ENCODE measurements at places on chromosomes 16 and 17.

DNA sequence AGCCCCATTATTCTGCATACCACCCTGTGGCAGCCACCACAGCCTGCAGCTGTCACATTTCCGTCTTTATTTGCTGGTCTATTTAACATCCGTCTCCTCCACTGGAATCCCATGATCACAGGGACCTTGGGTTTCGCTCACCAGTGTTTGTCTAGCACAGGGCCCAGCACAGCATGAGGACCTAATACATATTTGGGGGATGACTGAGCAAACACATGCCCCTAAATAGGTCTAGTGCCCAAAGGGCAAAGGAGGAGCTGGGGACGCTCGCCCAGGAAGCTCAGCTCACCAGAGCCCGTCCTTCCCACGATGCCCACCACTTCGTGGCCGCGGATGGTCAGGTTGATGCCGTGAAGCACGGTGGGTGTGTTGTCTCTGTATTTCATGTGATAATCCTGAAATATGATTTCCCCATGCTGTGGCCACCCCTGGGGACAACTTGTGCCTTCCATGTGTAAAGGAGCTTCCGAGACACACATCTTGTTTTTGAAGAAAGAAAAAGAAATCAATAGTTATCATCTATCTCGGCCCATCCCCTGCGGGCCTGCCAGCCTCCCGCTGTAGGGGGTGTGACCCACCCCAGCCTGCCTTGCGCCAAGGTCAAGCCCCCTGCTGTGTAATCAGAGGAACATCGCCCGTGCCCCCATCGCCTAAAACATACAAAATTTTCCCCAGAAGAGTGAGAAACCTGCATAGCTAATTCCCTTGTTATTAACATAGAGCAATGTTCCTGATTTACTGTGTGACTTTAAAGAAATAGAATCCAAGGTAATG is 21.0 kb upstream of the ABCC12 start:
- no peak for DNase-seq

DNA sequence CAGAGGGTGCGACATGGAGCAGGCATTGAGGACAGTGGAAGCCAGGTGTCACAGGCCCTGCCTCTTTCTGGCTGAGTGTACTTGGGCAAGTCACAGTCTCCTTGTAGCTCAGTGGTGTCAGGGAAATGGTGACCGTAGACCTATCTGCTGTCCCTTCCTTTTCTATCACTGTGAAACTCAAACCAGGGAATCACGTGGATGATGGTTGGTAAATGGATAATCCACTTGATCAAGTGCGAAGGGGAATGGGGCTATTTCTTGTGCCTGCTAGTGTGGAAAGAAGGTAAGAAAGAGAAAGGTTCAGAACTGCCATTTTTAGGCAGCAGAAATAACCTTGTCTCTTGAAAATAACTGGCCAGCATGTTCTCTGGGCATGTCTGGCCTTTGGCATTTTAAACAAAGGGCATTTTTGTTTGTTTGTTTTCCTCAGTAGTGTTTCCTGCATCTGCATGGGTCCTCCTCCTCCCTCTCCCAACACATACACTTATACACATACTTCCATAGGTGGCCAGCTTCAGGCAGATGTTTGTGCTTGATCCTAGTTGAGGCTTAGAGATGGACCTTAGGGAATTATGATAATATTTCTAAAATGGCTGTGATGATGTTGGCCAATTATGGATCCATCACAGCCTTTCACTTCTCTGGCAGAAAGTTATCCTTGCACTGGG is 7.1 kb downstream of the TBX4 start:
- DNase-seq, result no peak

GRCh38 chr17:7781429-7781828 is 52.6 kb upstream of the KDM6B start:
- no peak for DNase-seq

DNA sequence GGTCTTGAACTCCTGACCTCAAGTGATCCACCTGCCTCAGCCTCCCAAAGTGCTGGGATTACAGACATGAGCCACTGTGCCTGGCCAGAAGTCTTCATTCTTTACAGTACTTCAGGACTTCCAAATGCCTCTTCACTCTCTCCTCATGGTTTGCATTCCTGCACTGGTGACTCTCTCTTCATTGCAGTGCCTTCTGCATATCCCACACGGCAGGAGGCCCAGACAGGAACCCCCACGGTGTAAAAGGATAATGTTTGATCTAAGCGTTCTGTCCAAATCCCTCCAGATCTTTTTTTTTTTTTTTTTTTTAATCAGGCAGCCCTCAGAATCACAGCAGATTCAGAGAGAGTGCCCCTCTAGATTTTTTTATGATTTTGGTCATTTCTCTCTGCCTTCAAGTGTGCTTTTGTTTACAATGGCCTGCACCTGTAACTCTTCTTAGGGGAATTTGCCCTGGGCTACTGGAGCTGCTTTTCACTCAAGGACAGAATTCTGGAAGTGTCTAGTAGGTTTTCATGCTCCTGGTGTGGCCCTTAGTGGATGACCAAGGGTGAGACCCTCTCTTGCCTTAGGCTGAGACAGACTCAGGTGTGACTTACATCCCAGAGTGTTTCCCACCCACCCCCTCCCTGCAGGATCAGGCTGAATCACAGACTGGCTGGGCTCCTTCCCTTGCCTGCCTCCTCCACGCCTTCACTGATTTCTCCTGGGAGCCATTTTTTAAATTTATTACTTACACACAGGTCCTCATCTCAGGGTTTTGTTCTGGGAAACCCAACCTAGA is 19.8 kb upstream of the NF1 start:
- no peak for DNase-seq

- no peak for DNase-seq
Observed at GRCh38 chr17:54029986-54030385, 207.3 kb downstream of the KIF2B start.

DNA sequence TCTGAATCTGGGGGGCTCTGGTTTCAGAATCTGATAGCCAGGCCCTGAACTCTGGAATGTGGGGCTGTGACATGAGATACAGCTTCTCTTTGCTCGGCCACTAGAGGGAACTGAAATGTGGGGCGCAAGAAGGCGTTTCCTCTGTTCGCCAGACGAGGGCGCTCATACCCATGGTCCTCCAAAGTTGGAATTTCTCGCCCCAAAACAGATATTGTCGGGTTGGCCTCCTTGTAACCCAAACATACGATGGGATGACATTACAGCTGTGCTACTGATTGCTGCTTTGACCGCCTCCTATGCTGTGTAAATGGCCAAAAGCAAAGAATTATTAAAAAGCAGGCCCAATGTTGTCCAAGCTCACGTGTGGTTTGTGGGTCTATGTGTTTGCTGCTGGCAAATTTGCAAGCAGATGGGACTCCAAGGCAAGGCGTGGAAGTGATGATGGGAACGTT is 13.1 kb upstream of the MSI2 start:
- peak; percentile 82 for DNase-seq

- DNase-seq, result no peak
Observed at GRCh38 chr16:4337540-4338088, 13.5 kb downstream of the PAM16 start.

DNA sequence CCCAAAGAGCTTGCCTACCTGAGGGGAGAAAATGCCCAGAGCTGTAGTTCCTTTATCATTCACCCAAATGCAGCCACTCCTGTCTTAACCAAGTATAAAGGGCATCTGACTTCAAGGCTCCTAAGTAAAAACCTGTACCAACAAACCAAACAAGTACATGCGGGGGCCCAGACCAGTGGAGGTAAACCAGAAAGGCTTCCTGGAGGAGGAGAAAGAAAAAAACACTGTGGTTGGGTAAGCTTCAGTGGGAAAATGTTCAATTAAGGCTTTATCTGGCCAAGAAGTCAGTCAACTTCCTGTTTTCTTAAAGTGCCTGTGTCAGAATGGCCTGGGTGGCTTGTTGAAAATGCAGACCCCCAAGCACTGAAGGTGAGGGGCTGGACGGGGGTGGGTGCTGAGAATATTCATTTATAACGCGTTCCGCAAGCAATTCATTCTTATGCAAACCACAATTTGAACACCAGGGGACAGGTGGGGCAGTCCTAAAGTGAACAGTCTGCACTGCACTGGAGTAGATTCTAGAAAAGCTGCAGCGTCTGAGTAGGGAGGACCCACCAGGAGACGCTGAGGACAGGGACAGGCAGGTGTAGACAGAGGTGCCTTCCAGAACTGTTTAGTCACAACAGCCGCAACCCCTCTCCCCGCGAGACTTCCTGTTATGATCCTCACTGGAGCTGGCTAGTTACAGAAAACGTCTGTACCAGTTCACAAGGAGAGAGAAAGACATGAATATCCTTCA is 467.1 kb downstream of the SOX9 start:
- no peak for DNase-seq

- DNase-seq, result peak; percentile 81
Observed at GRCh38 chr17:57597531-57598453, 147.3 kb downstream of the CCDC182 start.

DNA sequence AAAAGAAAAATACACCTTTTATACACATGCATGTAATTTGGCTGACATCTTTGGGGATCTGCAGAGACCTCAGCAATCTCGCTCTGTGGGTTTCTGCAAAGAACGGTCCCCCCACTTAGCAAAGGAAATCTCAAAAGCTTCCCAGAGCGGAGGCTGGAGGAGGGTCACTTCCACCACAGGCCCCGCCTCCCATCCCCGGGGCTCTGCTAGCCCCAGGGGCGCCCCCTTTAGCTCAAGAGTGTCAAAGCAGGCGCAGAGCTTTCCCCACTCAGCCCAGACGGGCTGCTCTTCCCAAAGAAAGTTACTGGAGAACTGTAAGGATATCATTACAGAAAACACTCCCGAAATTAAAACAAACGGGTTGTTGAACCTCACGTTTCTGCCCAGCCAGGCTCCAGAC is 11.4 kb downstream of the SLC13A5 start:
- no peak for DNase-seq

GRCh38 chr17:48835971-48836370 is 5.1 kb downstream of the CALCOCO2 start:
- DNase-seq, result no peak

DNA sequence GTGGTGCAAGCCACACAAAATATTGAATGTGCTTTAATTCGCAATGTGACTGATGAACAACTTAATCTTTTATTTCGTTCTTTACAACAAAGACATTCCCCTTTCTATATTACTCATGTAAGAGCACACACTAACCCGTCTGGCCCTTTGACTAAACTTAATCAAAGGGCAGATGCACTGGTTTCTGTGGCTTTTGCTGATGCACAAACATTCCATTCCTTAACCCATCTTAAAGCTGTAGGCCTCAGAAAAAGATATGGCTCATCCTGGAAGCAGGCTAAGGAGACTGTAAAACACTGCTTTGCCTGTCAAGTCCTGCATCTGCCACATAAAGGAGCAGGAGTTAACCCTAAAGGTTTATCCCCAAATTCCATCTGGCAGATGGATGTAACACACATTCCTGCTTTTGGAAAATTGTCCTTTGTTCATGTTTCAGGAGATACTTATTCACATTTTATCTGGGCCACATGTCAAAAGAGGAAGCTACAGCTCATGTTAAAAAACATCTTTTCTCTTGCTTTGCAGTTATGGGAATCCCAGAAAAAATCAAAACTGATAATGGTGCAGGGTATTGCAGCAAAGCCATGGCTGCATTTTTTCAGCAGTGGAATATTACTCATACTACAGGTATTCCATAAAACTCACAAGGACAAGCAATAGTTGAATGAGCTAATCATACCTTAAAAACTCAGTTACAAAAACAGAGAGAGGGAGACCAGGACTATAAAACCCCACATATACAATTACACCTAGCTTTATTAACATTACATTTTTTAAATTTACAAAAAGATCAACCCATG is 137.2 kb downstream of the AHSP start:
- DNase-seq, result no peak

- DNase-seq, result no peak
Observed at GRCh38 chr17:13797863-13798262, 196.1 kb upstream of the HS3ST3A1 start.

DNA sequence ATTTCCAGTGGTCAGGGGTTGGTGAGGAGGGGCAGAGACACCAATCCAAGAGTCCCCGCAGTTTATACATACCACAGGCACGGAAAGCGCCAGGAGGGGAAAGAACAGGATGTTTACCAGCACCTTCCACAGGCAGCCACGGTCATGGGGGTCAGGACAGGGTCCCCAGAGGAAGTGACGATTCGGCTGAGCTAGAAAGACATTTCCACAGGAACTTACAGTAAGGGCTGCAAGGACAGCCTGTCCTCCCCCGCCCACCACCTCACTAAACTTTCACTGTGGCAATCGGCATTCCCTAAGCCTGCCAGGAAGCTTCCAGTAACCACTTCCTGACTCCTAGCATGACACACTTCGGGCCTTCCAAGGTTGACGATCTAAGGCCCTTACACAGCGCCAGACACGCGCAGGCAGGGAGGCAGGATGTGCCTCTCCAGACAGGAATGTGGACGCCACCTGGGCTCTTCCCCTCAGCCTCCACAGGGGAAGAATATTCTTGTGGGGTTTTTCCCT is 1.2 kb upstream of the MT2A start:
- DNase-seq, result peak; percentile 96

DNA sequence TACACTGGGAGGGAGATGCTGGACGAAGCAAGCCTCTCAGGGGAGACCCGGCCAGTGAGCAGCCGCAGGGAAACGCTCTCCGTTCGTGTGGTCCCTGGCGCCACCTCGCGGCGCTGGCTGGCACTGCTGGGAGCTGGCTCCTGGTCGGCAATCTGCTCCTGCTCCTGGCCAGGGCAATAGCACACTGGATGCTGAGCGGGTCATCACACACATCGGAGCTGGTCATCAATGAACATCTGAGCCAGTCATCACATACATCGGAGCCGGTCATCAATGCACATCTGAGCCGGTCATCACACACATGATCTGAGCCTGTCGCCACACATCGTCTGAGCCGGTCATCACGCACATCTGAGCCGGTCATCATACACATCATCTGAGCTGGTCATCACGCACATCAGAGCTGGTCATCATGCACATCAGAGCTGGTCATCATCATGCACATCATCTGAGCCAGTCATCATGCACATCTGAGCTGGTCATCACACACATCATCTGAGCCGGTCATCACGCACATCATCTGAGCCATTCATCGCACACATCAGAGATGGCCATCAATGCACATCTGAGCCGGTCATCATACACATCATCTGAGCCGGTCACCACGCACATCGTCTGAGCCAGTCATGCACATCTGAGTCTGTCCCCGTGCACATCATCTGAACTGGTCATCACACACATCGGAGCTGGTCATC is 217.3 kb downstream of the RBFOX3 start:
- peak; percentile 69 for DNase-seq

DNA sequence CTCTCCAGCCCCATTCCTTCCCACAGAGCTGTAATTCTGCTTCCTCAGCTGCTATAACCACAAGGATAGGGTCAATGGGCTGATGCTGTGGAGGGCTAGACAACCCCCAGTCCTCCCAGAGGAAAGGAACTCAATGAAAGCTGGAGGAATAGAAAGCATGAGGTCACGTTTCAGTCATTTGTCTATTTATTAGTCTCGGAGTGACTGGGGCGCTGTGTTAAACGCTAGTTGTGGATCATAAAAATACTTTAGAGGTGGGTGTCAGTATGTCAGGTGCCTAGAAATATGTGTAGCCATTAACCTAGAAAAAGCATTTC is 787 bp upstream of the CCL3L1 start:
- DNase-seq, result no peak

Measured in right atrium auricular region (tissue), 2 donors.